ENCODE measurements at places on chromosomes 13 and 19.

DNA sequence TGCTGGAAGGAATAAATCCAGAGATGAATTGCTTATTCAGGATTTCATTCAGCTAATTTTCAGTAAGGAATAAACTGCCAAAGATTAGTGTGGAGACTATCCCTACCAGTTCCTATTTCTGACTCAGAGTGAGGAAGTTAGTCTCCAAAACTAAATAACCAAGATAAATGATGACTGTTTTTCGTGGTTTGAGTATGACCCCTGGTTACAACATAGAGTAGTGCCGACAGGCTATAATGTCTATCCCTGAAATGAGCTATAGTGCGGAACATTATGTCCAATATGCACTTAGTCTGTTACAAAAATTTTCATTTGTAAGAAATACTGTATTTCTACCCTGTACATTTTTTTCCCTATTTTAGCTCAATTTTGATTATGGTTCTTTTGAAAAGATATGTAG, 51.4 kb downstream of the NBEA start:
- no peak for DNase-seq

DNA sequence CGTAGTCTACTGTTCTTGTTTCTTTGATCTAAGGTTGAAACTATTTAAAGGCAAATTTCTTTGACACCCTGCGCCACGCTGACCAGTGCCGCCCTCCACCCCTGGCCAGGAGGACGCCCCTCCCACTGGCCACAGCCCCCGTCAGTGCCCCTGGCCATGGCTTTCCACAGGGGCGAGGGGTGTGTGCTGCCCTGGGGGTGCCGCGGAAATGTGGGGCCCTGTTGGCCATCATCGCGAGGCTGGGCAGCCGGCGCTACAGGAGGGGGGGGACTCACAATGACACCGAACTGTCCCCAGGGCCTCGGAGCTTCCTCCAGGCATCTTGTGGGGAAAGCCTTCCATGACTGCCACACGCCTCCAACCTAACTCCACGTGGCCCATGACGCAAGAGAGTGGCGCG, 10.9 kb downstream of the SHC2 start:
- no peak for DNase-seq

- no peak for DNase-seq
These were observed 153.8 kb upstream of the UBL3 start for GRCh38 chr13:30004204-30004603.

- DNase-seq, result no peak
These were observed 3.0 kb downstream of the CERS4 start for GRCh38 chr19:8212212-8212611.

GRCh38 chr13:94716016-94716415, 3.7 kb upstream of the SOX21 start:
- DNase-seq, result no peak

DNA sequence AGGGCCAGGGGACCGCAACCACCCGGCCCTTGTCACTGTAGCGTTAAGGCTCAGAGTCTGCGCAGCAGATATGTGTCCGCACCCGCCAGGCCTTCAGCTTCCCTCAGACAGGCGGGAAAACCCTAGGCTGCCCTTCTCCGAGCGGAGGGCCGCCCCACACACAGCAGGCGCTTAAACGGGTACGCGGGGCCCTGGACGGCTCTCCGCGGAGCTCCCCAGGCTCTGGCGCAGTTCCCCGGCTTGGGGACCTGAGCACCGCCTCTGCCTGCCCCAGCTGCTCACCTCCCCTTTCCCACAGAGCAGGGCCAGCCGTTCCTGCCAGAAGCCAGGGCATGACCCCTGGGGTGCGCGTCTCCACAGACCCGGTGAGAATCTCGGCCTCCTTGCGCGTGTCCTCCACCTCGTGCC, 593 bp downstream of the ZNF135 start:
- no peak for DNase-seq

DNA sequence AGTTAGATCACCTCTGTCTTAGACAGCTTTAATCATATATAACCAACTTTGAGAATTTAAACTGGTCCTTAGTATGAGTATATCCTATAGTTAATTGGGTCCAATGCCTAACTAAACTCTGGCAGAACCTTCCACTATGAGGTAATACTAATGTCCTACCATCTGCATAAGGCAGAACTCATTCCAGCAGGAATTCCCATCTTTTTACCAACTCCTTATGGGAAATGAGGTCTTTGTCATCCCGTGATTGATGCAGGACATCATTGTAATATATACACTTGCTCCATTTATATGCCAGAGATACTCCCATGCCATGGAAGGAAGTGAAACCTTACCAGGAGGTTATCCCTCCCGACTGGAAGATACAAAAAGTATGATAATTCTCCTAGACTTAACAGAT, 2.8 kb downstream of the KCTD4 start:
- no peak for DNase-seq

DNA sequence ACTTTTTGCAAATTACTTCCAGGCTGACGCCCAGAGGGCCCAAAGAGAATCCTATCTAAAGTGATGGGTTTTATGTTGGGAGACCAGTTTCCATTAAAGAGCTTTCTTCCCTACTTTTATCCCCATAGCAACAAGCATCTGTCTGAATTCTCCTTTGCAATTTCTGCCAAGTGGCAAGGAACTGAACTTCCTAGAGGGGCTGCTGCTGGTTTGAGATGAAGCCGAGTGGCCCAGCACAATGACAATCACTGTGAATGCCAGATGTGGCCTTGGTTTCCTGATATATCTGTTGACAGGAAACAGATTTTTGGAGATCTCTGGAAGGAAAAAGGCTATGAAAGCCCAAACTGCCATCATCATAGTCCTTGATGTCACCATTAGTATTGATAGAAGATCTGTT, 198.6 kb downstream of the OXGR1 start:
- no peak for DNase-seq

GRCh38 chr19:17420475-17420924, 653 bp downstream of the MVB12A start:
- no peak for DNase-seq

Data from stimulated activated CD8-positive, alpha-beta memory T cell treated with anti-CD3 and anti-CD28 coated beads, Interleukin-15, amount 100 ng/mL, for 48 hours (primary cell).